ENCODE measurements at places on chromosomes 13 and 19.
A peak's percentile ranks its signal among the peaks of the same experiment; 100 is the strongest.

DNA sequence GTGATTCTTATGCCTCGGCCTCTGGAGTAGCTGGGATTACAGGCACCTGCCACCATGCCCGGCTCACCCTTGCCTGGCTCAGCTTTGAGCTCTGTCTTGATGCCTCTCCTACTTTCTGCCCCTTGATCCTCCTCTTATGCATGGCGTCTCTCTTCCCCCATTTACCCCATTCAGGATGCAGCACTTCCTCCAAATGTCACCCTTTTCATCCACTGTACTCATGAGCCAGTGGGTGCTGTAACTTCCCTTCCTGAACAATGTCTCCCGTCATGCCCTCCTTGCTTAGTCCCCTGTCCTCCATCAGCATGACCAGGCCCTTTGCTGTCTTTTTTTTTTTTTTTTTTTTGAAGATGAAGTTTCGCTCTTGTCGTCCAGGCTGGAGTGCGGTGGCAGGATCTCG lies 3.4 kb upstream of the SIGLEC9 start:
- DNase-seq = no peak

GRCh38 chr19:19053508-19054314 lies 10.1 kb upstream of the SLC25A42 start:
- peak; percentile 42 for DNase-seq

DNA sequence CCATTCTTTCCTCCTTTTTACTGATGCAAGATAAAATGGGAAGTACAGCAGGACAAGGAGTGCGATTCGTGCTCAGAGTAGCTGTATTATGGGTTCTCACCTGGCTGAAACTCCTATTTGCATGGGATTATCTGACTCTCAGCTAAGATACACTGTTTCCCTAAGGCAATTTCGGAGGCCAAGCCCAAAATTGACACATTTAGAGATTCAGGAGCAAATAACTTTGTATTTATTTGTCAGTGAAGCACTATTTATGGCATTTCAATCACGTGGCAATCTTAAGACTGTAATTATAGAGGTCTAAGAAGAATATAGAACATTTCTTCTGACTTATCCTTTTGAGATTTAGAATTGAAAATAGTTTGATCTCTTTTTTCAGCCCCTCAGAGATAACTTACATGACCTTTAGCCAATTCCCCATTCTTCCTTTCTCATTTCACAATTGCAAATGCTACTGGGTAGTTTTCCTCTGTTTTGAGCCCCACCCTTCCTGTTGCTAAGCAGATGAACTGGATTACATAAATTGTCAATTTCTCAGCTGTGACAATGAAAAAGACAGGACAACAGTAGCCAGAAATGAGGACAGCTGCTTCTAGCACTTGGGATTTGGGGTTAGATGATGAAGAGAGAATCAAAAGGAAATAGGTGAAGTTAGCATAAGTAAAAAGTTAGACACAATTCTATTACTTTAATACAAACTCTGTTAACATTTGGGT lies 122.7 kb upstream of the FRY start:
- no peak for DNase-seq

DNA sequence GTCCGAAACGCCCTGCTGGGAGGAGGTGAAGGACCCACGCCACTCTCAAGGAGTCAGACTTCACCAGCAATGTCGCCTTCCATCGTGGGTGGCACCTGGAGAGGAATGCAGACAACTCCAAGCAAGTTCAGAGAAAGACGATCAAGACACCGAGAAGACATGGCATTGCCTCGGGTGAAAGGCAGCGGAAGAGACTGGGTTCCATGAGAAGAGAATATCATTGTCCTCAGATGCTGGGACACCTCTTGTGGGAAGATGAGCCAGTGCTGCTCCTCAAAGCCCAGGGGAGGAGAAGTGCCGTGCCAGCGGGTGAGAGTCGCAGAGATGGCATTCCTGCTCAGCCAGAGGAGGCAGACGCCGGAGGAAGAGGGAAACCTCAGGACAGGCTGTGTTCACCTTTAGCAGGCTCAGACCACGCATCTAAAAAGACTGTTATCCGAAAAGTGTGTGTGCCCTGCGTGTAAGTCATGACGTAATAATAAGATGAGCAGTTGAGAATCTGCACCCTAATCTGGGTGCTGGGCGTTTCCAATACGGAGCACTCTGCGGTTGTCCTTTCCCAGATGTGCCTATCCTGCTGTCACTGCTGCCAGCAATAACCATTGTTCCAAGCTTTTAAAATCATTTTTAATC lies 144.6 kb upstream of the SPACA7 start:
- DNase-seq = no peak

DNA sequence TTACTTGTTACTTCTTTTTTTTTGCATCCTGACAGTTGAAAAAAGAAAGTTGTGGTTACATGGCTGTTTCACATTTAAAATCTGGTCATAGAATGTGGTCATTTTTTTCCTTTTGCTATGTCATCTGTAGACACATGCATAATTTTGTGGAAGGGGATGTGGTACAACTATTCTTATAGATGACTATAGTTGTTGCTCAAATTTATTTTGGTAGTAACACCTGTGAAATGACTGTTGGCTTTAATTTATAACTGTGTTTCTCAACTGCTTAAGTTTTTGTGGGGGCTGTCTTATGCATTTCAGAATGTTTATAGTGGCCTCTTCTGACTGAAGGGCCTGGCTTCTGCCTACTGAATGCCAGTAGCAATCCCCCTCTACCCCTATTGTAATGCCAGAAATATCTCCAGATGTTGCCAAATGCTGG lies 130.5 kb downstream of the PAN3 start:
- DNase-seq = peak; percentile 15

DNA sequence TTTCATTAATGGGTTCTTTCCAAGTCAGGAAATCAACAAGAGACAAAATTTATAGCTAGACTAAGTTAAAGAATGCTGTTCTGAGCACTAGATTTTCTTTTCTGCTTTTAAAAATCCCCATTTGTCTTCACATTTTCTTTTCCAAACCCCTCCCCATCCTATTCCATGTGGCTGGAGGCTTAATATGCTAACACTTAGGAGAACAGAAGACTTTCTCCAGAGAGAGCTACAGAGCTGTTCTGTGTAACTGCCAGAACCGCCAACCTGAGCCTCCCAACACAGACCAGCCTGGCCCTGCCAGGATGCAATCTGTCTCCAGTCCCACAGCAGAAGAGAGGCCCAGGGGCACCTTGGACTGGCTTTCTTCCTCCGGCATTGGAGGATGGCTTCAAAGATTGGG lies 264.1 kb downstream of the NDFIP2 start:
- DNase-seq = no peak

- no peak for DNase-seq
Observed at GRCh38 chr13:76647550-76647949, 238.7 kb downstream of the KCTD12 start.

DNA sequence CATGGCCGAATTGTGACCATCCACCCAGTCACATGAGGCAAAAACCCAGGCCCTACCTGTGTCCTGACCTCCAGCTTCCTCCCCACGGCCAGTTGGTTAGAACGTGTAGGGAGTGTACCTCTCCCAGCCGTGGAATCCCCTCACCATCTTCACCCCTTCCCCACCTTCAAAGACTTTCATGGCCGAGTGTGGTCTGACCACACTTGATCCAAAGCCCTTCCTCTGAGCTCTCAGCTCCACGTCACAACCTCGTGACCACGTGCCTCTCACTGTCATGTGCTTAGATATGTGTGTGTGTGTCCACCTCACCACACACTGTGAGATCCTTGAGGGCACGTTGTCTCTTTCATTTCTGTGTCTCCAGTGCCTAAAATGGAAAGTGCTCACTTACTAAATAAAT lies 48.6 kb upstream of the UBE2L5 start:
- peak; percentile 30 for DNase-seq

GRCh38 chr19:41575998-41576397 lies at the start of gene CEACAM21:
TSS of gene CEACAM21 (plus strand) at chr19:41576166. CDS start at chr19:41576275, 109 bp downstream.
- peak; percentile 30 for DNase-seq

DNA sequence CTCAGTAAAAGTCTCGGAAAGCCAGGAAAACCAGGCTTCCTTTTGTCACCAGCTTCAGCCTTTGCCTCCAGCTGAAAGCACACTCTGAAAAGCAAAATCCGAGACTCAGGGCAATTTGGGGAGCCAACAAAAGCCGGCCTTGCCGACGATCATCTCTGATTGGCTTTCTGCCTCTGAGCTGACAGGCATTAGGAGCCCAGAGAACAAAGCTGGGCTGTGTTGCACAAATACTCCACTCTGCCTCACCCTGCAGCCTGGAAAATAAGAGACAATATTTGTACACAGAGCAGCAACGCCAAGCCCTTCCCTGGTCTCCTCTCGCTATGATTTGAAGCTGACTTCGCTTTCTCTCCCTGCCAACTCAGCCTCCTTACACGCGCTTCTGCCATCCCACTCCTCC lies 46.9 kb downstream of the CACNA1A start:
- DNase-seq = no peak

DNA sequence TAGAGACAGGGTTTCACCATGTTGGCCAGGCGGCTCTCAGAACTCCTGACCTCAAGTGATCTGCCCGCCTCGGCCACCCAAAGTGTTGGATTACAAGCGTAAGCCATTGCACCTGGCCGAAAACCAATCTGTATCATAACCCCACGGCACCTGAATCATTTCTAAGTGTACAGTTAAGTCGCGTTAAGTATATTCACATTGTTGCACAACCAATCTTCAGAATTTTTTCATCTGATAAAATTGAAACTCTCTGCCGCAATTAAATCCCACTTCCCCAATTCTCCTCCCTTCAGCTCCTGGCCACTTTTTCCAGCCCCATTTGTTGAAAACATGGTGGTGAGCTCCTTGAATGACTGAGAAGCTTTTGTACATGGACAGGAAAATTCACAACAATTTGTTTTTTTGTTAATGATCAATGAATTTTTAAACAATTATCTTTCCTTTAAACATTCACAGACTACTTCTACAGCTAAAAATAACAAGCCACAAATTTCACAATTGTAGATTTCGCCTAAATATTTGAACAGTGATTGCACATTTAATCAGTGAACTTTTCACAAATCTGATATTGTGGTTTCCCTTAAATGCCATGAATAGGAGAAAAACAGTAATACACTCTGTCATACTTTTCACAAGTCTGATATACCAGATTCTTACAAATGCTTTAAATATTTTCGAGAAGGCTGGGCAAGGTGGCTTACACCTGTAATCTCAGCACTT lies 13.8 kb downstream of the FGF21 start:
- no peak for DNase-seq

- DNase-seq = no peak
Observed at GRCh38 chr13:48151363-48152161, 56.7 kb upstream of the MED4 start.

DNA sequence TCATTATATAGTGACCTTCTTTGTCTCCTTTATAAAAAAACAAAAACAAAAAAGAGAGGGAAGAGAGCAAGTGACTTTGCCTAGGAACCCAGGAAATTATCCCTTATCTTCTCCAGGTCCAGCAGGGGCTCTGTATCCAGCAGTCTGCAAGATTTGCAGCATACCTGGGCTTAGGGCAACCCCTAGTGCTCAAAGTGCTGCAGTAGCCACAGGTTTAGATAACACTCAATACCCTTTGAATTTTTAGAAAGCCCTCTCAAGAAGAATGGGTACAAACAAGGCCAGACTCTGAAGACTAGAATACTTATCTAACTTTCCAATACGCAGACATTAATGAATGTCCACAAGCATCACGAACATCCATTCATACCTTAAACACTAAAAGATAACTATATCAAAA lies 43.2 kb downstream of the CCNA1 start:
- DNase-seq = no peak

DNA sequence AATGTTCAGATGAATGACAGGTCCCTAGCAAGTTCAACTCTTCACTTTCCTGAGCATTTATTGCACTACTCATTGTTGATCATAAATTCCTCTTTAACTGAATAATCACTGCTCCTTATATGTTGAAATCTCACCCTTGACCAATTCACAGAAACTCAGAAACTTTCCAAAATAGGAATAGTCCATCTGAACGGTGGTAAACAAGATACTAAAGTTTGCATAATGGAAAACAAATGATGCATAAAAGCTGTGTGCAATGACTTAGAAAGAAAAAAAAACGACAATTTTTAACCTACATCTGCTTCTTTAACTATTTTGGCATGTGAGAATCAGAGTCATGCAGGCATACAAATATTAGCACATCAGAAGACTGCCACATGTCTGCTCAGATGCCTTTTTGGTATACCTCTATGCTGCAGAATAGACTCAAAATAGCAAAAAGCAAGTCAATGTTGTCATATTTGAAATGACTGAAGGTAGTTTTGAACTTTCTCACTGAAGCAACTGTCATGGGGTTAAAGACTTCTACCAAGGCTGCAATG lies 34.8 kb downstream of the SLC10A2 start:
- no peak for DNase-seq

DNA sequence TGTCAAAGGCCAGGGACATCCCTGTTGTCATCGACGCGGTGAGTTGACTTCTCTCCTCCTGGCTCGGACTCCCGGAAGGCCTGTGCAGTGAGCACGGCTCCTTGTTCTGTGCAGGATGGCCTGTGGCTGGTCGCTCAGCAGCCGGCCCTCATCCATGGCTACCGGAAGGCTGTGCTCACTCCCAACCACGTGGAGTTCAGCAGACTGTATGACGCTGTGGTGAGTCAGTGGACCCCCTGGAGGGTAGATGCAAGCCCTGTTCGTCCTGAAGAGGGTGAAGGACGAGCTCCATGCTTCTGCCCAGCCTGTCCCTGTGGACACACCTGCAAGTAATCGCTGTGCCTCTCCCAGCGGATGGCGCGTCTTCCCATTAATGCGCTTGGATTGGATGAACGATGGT lies 19.2 kb downstream of the NAXD start:
- no peak for DNase-seq

GRCh38 chr13:38630780-38631179 lies 56.1 kb upstream of the FREM2 start:
- DNase-seq = no peak

GRCh38 chr19:8302734-8303133 lies 5.4 kb downstream of the CD320 start:
- no peak for DNase-seq

- no peak for DNase-seq
Observed at GRCh38 chr13:75339635-75340374, 142.2 kb downstream of the TBC1D4 start.

- DNase-seq = peak; percentile 10
Observed at GRCh38 chr13:40096357-40096901, 441.0 kb downstream of the COG6 start.

DNA sequence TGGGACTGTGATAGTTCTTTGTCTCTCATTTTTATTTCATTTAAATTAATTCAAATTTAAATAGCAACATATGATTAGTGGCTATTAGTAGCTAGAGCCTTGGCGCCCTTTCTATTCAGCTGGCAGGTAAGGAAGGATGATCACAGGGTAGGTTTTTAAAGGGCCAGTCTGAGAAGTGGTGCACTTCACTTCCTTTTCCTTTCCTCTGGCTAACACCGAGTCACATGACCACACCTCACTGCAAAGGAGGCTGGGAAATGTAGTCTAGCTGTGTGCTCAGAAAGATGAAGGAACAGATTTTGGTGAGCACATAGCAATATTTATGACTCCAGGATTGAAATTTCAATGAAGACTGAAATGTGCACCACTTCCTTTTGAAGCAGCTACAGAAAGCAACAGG lies 128.7 kb downstream of the TSHZ3 start:
- DNase-seq = peak; percentile 34

- DNase-seq = no peak
Observed at GRCh38 chr19:16611121-16611520, 16.9 kb downstream of the MED26 start.

- peak; percentile 9 for DNase-seq
Observed at GRCh38 chr19:57830071-57830602, at the start of gene ZNF587B. TSS of gene ZNF587B (plus strand) at chr19:57830299. CDS start at chr19:57830529, 230 bp downstream.

- no peak for DNase-seq
Observed at GRCh38 chr13:90414691-90415596, 932.5 kb upstream of the MIR17HG start.
